ENCODE measurements at places on chromosomes 2 and 18.
A peak's percentile ranks its signal among the peaks of the same experiment; 100 is the strongest.

- DNase-seq: no peak
Measured at GRCh38 chr2:219002395-219003266, 9.4 kb upstream of the CRYBA2 start.

GRCh38 chr2:99819766-99820165 lies 322.6 kb downstream of the AFF3 start:
- peak; percentile 94 for DNase-seq

GRCh38 chr2:222941510-222942032 lies 80.7 kb downstream of the ACSL3 start:
- peak; percentile 88 for DNase-seq

DNA sequence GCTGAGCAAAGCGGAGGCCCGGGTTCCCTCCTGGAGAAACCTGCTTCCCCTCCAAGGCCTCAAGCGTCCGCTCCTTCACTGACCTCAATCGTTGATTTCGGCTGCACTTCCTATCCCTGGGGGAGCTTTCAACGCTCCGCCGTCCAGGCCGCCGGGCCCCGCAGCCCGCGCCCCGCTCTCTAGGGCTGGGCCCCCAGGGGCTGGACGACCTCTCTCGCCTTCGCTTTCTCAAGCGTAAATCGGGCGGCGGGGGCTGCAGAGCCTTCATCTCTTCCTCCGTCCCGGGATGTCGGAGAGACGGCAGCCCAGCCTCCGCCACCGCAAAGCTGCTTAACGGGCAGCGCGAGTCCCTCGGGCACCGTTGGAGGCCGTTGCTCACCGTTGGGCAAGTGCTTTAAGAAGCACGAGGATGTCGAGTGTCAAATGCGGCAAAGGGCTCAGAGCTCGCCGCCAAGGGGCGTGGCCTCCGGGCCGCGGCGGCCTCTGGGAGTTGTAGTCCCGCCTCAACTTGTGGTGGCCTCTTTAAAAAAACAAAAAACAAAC lies 8.5 kb downstream of the HES6 start:
- DNase-seq: no peak

DNA sequence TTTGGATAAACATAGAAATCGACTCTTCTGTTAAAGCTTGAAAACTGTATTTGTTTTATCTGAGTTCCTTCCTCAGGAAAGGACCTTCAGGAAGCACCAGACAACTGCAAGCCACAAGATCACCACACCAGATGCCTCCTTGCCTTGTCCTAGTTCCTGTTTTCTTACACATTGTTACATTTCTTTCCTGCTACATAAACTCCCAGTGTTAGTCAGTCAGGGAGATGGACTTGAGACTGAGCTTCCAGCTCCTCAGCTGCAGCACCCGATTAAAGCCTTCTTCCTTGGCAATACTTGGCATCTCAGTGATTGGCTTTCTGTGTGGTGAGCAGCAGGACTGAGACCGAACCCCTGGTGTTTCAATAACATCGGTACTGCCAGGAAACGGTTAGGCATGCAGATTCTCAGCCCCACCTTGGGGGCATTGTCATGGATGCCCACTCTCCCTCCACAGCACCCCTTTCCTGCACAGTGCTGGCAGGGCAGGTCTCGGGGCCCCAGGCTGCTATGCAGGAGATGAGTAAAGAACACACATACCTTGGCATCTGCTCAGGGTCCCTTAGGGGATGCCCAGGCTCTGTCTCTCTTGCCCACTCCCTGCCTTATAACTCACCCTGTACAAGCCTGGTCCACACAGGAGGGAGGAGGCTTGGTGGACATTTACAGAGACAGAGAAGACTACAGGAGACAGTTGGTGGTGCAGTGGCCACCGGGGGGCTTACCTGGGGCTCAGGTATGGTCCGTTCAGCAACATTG lies 32.6 kb downstream of the ANKMY1 start:
- no peak for DNase-seq

- DNase-seq: no peak
Measured at GRCh38 chr2:224894356-224894755, 147.9 kb downstream of the DOCK10 start.

DNA sequence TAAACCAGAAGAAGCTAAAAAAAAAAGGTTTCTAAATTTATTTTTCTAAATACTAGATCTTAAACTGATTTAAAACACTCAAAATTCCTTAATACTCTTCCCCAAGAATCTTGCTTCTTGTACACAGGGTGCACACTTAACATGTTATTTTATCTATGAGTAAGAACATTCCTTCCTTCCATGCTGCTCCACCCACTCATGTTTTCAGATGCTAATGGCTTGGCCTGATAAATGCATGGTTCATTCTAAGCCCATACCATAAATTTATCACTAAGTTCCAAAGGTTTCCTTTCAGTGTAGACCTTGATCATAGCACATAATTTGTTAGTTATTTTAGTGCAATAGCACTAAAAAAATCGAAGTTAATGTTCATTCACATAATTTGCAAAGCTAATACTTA lies 8.1 kb downstream of the FBXO48 start:
- no peak for DNase-seq

DNA sequence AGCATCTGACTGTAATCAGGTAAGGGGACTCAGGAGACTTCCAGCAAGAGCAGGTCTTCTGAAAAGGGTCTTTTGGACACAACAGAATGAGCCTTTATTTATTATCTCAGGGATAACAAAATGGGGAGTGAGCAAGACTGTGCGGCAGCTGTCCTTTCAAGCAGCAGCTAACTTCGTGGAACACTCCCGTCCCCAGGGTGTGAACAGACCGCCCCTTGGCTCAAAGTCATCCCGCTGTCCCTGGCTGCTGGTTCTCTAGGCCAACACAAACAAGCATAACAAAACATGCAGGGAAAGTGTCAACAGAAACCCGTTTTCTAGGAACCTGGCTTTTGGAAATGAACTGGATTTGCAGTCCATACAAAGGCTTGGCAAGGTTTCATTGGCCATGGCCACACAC lies 787.9 kb upstream of the FANCL start:
- no peak for DNase-seq

DNA sequence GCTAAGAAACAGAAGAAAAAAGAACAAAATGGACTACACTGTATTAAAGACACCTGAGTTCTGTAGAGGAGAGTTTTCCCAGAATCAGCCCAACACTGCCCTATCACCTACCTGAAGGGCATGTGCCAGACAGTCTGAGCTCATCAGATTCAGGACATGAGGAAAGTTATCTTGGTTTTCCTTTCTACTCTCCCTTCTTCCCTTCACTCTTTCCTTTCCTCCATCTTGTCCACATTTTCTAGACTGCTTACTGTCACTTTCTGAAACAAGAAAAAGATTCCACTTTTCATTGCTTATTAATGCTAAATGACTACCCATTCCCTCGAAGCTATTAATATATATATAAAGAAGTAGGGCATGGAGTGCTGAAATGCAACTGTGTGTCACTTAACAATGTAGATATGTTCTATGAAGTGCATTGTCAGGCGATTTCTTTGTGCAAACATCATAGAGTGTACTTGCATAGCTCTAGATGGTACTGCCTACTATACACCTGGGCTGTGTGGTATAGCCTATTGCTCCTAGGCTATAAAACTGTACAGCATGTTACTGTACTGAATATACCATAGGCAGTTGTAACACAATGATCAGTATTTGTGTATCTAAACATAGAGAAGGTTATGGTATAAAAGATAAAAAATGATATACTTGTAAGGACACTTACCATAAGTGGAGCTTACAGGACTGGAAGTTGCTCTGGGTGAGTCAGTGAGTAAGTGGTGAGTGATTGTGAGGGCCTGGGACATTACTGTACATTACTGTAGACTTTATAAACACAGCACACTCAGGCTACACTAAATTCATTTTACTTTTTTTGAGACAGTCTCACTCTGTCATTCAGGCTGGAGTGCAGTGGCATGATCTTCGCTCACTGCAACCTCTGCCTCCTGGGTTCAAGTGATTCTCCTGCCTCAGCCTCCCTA lies 145.5 kb upstream of the ITGA6 start:
- DNase-seq: peak; percentile 67

GRCh38 chr2:176128982-176129796 lies at the start of gene HOXD8:
HOXD8 (plus strand) TSS chr2:176129705; CDS start chr2:176130367, 662 bp downstream.
- peak; percentile 61 for DNase-seq

GRCh38 chr18:76234676-76235060 lies 260.4 kb downstream of the ZNF516 start:
- DNase-seq: no peak

DNA sequence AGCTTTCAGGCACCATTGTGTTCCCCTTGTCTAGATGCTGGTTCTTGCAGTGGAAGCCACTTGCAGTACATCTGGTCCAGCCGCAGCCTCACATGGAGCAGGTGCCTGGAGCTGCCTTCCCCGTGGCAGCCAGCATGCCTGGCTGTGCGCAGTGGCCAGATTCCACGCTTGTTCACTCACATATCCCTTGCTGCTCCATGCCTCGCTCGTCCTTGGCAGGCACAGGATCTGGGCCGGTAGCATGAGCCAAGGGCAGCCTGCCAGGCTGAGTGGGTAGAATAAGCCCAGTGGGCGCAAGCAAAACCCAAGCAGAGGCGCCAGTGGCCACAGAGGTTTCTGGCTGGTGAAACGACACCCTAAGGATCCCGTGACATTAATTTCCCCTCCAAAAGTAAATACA lies 20.6 kb downstream of the TMX3 start:
- DNase-seq: no peak

GRCh38 chr2:220795705-220796104 lies 776.4 kb downstream of the EPHA4 start:
- DNase-seq: no peak

DNA sequence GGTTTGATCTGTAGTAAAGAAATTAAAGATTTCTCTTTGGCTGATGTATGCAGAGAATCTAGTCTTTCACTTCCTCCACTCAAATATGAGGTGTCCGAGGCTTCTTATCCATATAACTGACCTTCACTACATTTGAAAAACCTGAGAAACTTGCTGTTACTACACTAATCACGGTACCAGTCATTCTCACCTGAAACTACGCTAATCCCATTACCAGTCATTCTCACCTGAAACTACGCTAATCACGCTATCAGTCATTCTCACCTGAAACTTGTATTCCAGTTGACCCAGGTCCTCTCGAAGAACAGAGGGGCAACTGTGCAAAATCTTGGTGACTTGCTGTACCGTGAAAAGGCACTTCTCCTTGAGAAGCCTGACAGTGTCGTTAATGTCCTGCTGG lies 5.1 kb downstream of the MTERF4 start:
- DNase-seq: no peak

- DNase-seq: no peak
Measured at GRCh38 chr2:221437056-221437455, 135.0 kb downstream of the EPHA4 start.
